ENCODE measurements at places on chromosomes 7 and 10.

DNA sequence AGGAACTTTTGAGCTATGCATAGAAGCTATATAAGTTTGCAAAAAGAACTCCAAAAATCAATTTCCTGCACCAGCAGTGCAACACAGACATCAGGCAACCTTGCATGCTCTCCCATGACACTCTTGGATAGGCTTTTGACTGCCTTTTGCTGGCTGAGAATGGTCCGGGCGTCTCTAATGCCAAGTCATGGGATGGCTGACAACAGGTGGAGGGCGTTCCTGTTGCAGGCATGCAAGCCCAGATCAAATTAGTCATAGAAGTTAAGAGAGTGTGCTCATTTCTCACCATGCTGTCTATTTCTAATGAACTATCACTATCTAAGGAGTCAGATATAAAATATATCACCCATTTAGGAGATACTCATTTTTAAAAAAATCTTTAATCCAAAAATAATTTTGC, 8.4 kb downstream of the PLCE1 start:
- DNase-seq = no peak

GRCh38 chr7:30884881-30885280, 26.8 kb upstream of the AQP1 start:
- DNase-seq = no peak

DNA sequence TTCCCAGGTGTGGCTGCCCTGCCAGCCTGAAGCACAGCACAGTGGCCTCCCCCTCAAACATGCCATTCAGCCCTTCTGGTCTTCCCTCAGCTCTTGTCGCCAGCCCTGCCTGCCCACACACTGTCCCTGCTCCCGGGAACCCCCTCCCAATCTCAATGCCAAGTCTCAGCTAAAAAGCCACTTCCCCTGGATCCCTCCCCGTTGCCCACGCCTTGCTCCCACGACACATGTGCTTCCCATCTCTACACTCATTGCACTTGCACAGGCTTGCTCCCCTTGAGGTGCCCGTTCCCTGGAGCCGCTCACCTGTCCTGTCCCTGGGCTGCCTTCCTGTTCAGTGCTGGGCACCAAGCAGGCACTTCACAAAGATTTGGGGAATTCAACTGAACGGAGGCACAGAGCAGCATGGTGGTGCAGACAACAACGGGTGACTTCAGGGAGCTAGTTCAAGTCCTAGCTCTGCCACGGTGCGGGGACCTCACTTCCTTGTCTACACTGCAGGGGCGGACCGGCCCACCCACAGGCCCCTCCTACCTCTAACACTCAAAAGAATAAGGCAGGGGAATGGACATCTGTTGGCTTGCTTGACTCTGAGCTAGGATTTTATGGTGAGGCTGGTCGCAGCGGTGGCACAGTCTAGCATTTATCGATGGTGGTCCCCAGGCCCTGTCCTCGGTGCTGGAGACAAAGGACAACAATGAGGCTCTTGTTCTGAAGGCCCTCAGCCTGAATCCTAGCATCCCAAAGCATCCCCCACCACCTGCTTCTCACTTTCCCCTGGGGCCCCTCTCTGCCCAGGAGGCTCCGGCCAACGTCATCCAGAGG, 18.4 kb downstream of the RGS10 start:
- DNase-seq = no peak

- DNase-seq = no peak
Observed at GRCh38 chr7:50554431-50555322, 10.5 kb downstream of the DDC start.

DNA sequence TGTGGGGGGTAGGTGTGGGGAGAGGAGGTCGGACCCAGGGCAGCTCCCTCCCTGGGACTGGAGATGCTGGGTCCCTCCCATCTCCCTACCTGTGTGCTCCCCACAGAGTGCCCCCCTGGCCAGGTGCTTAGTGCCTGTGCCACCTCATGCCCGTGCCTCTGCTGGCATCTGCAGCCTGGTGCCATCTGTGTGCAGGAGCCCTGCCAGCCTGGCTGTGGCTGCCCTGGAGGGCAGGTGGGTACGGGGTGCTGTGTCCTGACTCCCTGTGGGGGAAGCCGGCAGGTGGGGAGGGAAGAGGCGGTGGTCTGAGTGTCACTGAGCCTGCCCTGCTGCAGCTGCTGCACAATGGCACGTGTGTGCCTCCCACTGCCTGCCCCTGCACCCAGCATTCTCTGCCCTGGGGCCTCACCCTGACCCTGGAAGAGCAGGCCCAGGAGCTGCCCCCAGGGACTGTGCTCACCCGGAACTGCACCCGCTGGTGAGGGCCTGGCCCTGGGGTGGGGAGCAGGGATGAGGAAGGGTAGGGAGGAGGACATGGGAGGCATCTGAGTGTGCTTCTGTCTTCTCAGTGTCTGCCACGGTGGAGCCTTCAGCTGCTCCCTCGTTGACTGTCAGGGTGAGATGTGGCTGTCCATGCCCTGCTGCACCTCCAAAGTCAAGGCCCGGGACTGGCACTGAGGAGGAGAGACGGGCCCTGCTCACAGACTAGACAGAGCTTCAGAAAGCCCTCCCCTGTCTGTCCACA, 11.7 kb upstream of the ZNF862 start:
- no peak for DNase-seq

DNA sequence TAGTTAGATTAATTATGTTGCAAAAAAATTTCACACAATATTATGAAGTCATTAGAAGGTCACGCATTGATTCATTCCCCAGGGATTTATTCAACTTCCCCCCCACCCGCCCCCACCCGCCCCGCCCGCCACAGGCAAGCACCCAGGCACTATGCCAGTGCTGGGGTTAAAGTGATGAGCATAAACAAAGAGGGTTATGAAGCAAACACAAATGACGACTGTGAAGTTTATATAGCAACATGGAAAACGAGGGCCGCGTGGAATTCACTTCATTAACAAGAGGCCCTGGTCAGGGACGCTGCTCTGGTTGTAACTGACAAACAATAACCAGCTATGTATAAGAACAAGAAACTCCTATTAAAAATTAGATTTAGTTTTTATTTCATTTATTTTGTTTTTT, 656.5 kb upstream of the COBL start:
- no peak for DNase-seq

DNA sequence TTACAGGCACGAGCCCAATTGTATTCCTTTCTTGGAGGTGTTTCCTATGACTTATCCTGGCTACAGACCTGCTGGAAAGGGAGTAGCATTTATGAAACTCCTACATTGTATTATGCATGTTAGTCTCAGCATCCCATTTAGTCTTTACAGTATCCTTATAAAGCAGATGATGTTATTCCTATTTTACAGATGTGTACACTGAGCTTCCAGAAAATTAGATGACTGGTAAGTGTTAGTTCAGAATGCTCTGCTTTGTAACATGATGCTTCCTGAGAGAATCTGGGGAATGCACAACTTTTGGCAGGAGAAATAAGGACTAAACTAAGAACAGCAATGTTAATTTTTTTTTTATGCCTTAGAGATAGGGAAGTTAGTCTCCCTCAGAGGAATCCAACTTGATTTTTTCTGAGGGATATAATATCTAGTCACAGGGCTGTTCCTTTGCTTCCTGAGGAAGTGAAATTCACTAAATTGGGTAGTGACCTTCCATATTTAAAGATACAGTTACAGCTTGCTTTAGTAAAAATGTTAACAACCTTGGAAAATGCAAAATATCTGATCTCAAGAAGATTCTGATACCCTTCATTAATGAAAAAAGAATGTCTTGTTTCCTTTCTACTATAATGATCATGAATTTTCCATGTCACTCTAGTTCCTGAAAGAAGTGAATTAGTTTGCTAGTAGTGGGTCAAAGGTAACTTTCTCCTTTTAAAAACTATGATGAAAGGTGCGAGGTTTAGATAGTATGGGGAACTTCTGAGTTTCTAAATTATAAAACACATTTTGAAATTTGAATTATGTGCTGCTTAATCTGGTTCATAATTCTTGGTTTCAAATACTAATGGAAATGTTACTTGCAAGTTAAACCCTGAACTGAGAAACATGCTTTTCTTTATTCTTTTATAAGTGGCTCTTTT, 194.0 kb upstream of the PRPS1L1 start:
- DNase-seq = no peak
